Activated naive CD8-positive, alpha-beta T cell treated with anti-CD3 and anti-CD28 coated beads for 36 hours (primary cell): ENCODE measurements at places on chromosomes 6 and 20. TPM values are rescaled to one million over a fixed set of nuclear protein-coding genes. Genes with fewer than 3 reads are reported as not detected.
A peak's percentile ranks its signal among the peaks of the same experiment; 100 is the strongest.

Gene MAFB
- not detected for total RNA-seq

Gene TCP1
- total RNA-seq: 627 TPM

Gene BMP2
- not detected for total RNA-seq

DNA sequence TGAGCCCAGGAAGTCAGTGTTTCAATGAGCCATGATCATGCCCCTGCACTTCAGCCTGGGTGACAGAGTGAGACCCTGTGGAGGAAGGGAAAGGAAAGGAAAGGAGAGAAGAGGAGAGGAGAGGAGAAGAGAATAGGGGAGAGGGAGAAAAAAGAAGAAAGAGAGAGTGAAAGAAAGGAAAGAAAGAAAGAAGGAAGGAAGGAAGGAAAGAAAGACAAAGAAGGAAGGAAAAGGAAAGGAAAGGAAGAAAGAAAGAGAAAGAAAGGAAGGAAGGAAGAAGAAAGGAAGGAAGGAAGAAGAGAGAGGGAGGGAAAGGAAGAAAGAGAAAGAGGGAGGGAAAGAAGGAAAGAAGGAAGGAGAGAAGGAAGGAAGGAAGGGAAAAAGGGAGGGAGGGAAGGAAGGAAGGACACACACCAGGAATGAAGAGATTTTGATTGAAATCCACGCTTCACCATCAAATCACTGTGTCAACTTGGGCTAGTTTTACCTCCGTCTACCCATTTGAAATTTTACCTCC, 14.3 kb downstream of the WFDC8 start:
- H3K27ac ChIP-seq: no peak overlapping the region
- H3K27me3 ChIP-seq: peaks cover 18% of the 10 kb centered on the region
- H3K36me3 ChIP-seq: no peaks in the 10 kb centered on the region
- H3K4me1 ChIP-seq: no peaks in the 10 kb centered on the region
- no peak overlapping the region for H3K4me3 ChIP-seq

- no peaks in the 10 kb centered on the region for H3K27me3 ChIP-seq
- no peak overlapping the region for H3K4me3 ChIP-seq
- no peak for DNase-seq
- no peaks in the 10 kb centered on the region for H3K4me1 ChIP-seq
- no peaks in the 10 kb centered on the region for H3K36me3 ChIP-seq
These were observed 101.8 kb downstream of the EPHA7 start for GRCh38 chr6:93317592-93317991.

- peak overlapping the region; percentile 69 for H3K4me3 ChIP-seq
- no peak for DNase-seq
- H3K4me1 ChIP-seq: peaks cover 46% of the 10 kb centered on the region
- peak overlapping the region; percentile 97 for H3K27ac ChIP-seq
These were observed 82.4 kb upstream of the TAB2 start for GRCh38 chr6:149235130-149235561.

DNA sequence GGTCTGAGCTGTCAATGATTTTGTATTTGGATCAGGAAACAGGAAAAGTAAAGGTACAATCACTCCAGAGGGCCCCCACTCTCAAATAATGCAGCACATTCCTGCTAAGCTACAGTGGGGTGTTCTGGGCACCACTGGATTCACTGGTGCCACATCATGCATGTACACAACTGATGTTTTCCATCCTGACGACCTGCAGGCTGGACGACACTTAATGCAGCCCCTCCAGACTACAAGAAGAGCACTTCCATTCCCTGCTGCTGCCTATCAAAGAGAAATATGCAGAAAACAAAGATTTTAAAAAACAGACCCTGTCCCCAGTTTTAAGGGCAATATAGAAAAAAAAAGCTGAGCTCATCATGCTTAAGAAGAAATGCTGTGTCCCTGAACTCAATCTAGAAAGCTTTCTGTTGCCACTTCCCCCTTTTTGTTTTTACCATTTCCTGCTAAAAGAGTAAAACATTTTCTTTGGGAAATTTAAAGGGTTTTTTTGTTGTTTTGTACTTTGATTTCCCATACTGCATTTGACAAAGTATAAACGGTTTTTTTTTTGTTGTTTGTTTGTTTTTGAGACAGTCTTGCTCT, 35.5 kb downstream of the ABHD12 start:
- H3K36me3 ChIP-seq: peaks cover 6% of the 10 kb centered on the region
- H3K27me3 ChIP-seq: no peaks in the 10 kb centered on the region
- DNase-seq: no peak

DNA sequence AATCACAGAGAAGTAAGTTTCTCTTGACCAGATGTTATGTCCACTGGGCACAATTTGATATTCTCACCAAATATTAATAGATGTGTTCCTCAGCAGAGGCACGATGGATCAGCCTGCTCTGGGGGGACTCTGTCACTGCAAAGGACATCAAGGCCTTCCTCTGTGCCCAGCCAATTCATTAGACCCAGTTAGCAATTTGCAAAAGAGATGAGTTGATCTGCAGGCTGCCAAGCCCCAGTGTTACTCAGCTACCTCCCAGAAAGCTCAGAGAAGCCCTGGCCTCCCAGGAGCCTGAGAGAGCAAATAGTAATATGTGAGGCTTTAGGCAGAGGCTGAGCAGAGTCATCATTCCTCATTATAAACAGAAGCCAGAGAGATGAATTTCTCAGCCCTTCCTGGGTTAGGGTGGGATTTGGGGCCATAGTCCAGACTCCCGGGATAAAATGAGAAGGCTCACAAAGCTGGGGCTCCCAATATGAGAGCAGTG, 54.2 kb downstream of the ZNF831 start:
- no peaks in the 10 kb centered on the region for H3K36me3 ChIP-seq
- H3K27ac ChIP-seq: no peak overlapping the region
- H3K4me1 ChIP-seq: peaks cover 23% of the 10 kb centered on the region
- no peak overlapping the region for H3K4me3 ChIP-seq

- H3K4me1 ChIP-seq: no peaks in the 10 kb centered on the region
- no peak overlapping the region for H3K27ac ChIP-seq
- no peak for DNase-seq
- H3K27me3 ChIP-seq: no peaks in the 10 kb centered on the region
- H3K4me3 ChIP-seq: no peak overlapping the region
These were observed 324.3 kb downstream of the PRL start for GRCh38 chr6:21972516-21972915.
